ENCODE measurements at places on chromosomes 11 and 22. TPM values are rescaled to one million over a fixed set of nuclear protein-coding genes. Genes with fewer than 3 reads are reported as not detected.

- no peak for DNase-seq
These were observed 4.0 kb upstream of the TRIM29 start for GRCh38 chr11:120141768-120142423.

DNA sequence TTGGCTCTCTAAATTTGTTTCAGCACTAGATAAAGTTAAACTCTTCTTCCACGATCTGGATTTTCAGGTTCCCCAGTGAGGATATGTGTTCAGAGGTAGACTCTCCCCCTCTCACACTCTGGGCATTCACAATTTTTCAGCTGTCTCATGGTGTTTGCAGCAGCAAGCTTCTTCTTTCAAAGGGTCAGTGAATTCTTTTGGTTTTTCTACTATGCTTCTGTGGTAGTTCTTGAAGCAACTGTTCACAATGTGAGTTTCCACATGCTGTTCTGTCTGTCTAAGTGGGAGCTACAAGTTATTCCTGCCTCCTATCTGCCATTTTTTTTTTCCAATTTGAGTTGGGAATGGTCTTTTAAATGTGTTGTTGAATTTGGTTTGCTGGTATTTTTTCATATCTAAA lies 25.4 kb downstream of the CNTF start:
- no peak for DNase-seq

GRCh38 chr11:65186701-65187100 lies 5.0 kb downstream of the CAPN1 start:
- no peak for DNase-seq

DNA sequence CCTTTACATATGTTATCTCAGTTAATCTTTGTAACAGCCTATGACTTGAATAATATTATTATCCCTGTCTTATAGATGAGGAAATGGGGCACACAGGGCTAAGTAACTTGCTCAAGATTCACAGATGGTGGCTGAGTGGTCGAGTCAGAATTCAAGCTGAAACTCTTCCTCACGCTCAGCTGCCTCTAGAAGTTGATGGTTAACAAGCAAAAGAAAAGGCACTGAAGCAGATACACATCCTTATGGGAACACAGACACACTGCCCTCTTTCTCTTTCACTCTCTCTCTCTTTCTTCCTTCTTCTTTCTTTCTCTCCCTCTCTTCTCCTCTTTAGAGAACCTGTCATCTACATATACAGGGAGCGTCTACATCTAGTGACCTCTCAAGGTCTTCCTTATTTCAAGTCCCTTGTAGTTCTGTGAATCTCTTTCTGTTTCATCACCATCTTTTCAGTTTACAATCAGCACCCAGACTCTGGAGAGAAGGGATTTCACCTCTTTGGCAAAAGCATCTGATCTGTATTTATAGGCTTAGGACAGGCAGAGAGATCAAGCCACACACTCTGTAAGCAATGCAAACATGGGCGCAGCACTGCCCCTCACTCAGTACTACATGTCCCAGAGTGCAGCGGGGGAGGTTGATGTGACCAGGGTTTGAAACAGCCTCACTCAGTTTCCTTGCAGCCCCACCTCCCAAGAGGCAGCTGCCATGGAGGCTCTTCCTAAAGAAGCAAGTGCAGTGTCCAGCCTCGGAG lies 75.7 kb downstream of the GRAMD1B start:
- no peak for DNase-seq

DNA sequence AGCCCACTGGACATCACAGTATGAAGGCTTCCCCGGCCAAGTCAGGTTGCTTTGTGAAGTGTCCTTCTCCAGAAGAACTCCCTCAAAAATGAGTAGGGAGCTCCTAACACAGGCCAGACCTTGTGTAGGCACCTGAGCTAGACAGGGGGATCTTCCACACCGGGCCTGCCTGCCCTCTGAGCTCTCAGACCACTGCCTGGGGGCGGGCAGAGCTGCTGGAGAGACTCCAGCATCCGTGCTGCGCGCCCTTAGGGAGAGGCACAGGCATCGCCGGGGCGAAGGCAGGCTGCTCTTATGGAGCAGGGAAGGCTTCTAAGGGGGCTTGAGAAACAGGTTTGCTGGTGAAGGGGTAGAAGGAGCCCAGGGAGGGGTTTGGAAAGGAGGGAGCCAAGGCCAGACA lies 4.4 kb downstream of the KCNJ5 start:
- no peak for DNase-seq

DNA sequence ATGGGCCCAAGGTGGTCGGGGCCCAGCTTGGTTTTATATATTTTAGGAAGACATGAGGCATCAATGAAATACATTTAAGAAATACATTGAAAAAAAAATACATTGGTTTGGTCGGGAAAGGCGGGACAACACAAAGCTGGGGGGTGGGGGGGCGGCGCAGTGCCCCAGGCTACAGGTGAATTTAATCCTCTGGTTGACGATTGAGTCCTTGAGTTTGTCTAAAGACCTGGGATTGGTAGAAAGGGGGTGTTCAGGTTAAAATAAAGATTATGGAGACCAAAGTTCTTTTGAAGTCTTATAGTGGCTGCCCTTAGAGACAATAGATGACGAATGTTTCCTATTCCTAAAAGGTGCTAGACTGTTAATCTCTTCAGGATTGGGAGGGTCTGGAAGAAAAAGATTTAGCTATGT lies 3.1 kb downstream of the IFITM1 start:
- DNase-seq = no peak

GRCh38 chr11:130592056-130592455 lies 143.6 kb downstream of the ADAMTS15 start:
- DNase-seq = no peak

DNA sequence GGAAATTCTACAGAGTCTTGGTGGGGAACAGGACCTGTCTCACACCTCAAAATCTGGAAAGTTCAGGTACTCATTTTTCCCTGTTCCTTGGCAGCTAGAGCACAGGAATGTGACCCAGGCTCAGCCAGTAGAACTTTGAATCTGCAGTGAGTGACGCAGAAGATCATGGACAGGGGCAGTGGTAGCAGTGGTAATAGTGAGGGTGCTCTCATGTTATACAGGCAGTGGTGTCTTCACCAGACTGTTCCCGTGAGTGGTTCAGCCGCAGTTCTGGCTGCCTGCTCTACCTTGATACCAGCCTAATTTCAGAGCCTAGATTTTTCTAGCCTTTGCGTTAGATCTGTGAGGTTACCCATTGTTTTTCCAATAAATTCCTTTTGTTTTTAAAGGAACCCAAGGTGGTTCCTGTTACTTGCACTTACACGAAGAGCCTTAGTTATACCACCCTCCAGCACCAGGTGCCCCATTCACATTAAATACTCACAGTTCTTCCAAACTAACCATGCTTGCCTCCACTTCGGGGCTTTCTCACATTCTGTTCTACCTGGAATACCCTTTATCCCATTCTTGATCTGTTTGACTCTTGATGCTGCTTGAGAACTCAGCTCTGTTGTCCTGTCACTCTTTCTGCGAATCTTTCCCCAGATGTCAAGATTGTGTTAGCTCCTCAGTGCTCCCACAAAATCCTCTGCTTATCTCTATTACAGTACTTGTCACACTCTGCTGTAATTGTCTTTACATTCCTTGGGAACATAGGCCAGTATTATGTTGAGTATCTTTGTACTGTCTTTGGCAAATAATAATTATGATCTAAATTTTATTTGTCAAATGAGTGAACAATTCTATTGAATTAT lies 47.8 kb downstream of the SWAP70 start:
- DNase-seq = no peak

DNA sequence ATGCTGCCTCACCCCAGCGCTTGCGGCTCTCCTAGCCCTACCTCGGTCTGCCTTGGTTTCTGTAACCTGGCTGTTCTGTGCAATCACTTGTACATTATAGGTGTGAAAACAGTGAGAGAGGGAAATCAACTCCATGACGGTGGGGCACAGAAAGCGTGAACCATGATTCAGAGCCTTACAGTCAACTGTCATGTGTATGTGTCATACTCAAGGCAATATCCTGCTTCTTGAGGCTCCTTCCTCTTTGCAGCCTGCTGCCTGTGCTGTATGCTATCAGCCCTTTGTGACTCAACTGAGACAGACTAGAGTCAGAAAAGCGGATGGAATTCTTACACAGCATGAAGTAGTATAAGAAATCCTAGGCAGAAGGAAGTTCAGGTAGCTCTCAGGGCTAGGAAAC lies 2.1 kb downstream of the NRIP3 start:
- no peak for DNase-seq

Gene CBX6
- polyA plus RNA-seq = 18.7 TPM

Gene PRDM11
- polyA plus RNA-seq = 6.4 TPM

Gene OR10A3
- not detected for polyA plus RNA-seq

Gene SERPING1
- polyA plus RNA-seq = 273 TPM

Gene MMP8
- 0.25 TPM for polyA plus RNA-seq

Gene THY1
- polyA plus RNA-seq = 132 TPM

Gene BIRC3
- 6.2 TPM for polyA plus RNA-seq

Gene MS4A3
- 0.63 TPM for polyA plus RNA-seq

Gene TBX10
- polyA plus RNA-seq = not detected

Gene JAM3
- 81.0 TPM for polyA plus RNA-seq

All from testis (tissue), 5 donors.